Pancreas (tissue), 10 donors: ENCODE measurements at places on chromosomes 13 and 19. TPM values are rescaled to one million over a fixed set of nuclear protein-coding genes. Genes with fewer than 3 reads are reported as not detected.

The CGB2 gene
- polyA plus RNA-seq = not detected

The ONECUT3 gene
- polyA plus RNA-seq = not detected

The RETN gene
- 5.9 TPM for polyA plus RNA-seq

The ZIC5 gene
- not detected for polyA plus RNA-seq

The SYNE4 gene
- polyA plus RNA-seq = 14.3 TPM

The KLK1 gene
- polyA plus RNA-seq = 756 TPM

The STOML3 gene
- polyA plus RNA-seq = not detected

The CACNG8 gene
- polyA plus RNA-seq = 0.04 TPM

The LILRB5 gene
- polyA plus RNA-seq = 1.4 TPM

The KCTD4 gene
- polyA plus RNA-seq = 0.28 TPM

- H3K27me3 ChIP-seq = no peaks in the 10 kb centered on the region
- DNase-seq = no peak
- no peak overlapping the region for H3K4me3 ChIP-seq
- H3K27ac ChIP-seq = no peak overlapping the region
- no peaks in the 10 kb centered on the region for H3K36me3 ChIP-seq
- peaks cover 3% of the 10 kb centered on the region for H3K4me1 ChIP-seq
Measured at GRCh38 chr13:110109910-110110309, 197.0 kb downstream of the COL4A1 start.

GRCh38 chr19:41810301-41810700 is 13.9 kb downstream of the CEACAM3 start:
- H3K36me3 ChIP-seq = no peaks in the 10 kb centered on the region
- H3K27me3 ChIP-seq = no peaks in the 10 kb centered on the region
- no peak overlapping the region for H3K27ac ChIP-seq
- DNase-seq = no peak
- H3K4me1 ChIP-seq = no peaks in the 10 kb centered on the region

- no peak for DNase-seq
- H3K4me3 ChIP-seq = no peak overlapping the region
- no peak overlapping the region for H3K27ac ChIP-seq
- no peaks in the 10 kb centered on the region for H3K36me3 ChIP-seq
Measured at GRCh38 chr19:15532779-15533521, 24.6 kb downstream of the CYP4F22 start.

- no peaks in the 10 kb centered on the region for H3K36me3 ChIP-seq
- H3K27ac ChIP-seq = no peak overlapping the region
- DNase-seq = no peak
- no peak overlapping the region for H3K4me3 ChIP-seq
- H3K27me3 ChIP-seq = no peaks in the 10 kb centered on the region
Measured at GRCh38 chr19:43697295-43697694, 18.6 kb upstream of the IRGC start.

- H3K27ac ChIP-seq = no peak overlapping the region
- H3K4me3 ChIP-seq = no peak overlapping the region
- no peaks in the 10 kb centered on the region for H3K36me3 ChIP-seq
- DNase-seq = no peak
Measured at GRCh38 chr13:84684804-84685203, 802.5 kb upstream of the SLITRK1 start.

GRCh38 chr19:7251494-7251893 is 42.7 kb downstream of the INSR start:
- H3K36me3 ChIP-seq = no peaks in the 10 kb centered on the region
- peaks cover 13% of the 10 kb centered on the region for H3K4me1 ChIP-seq
- no peak for DNase-seq
- H3K27me3 ChIP-seq = no peaks in the 10 kb centered on the region
- no peak overlapping the region for H3K4me3 ChIP-seq
